ENCODE measurements at places on chromosomes 16 and 17. TPM values are rescaled to one million over a fixed set of nuclear protein-coding genes. Genes with fewer than 3 reads are reported as not detected.

TEKT5 gene
- total RNA-seq = 0.44 TPM

GGT6 gene
- 6.9 TPM for total RNA-seq

PHB1 gene
- 62.9 TPM for total RNA-seq

SPNS2 gene
- total RNA-seq = 22.5 TPM

DNAH9 gene
- 3.4 TPM for total RNA-seq

NEURL4 gene
- total RNA-seq = 38.8 TPM

CPPED1 gene
- 10.4 TPM for total RNA-seq

COG1 gene
- 34.3 TPM for total RNA-seq
